ENCODE measurements at places on chromosomes 12 and 14.

- DNase-seq, result no peak
Measured at GRCh38 chr12:77225373-77225772, 160.0 kb upstream of the E2F7 start.

- DNase-seq, result no peak
Measured at GRCh38 chr12:123910761-123911193, 61.9 kb downstream of the CCDC92 start.

DNA sequence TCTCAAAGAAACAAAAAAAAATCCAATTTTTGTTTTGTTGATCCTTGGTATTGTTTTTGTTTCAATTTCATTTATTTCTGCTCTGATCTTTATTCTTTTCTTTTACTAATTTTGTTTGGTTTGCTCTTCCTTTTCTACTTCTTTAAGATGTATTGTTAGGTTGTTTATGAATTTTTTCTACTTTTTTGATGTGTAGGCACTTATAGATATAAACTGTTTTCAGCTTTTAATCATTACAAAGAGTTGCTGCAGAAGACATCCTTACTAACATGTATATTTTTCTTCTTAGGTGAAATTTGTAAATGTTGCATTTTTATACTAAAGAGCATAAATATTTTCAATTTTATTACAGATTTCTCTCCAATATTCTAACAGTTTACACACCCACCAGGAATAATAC lies 69.8 kb downstream of the KNTC1 start:
- no peak for DNase-seq

GRCh38 chr12:2113119-2113912 lies 60.5 kb downstream of the CACNA1C start:
- no peak for DNase-seq

- DNase-seq, result no peak
Measured at GRCh38 chr14:54312166-54312801, 84.5 kb upstream of the CDKN3 start.

DNA sequence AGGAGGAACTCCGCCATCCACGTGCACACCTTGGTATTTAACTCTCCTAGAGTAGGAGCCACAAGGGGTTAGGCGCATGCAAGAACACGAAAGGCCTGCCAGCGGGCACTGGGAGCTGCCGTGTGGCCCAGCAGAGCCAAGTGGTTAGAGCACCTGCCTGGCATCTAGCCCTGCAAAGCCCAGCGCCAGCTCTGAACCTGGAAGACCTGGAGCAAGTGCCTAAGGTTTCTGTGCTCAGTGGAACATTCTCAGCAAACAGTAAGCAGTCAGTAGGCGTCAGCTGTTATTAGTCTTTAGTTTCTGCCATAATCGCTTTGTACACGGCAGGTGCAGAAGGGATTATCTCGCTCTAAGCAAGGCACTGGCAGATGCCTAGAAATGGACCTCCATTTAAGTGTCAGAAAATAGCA lies 55.4 kb downstream of the SETD3 start:
- DNase-seq, result no peak
